ENCODE measurements at places on chromosomes 3 and 15.

DNA sequence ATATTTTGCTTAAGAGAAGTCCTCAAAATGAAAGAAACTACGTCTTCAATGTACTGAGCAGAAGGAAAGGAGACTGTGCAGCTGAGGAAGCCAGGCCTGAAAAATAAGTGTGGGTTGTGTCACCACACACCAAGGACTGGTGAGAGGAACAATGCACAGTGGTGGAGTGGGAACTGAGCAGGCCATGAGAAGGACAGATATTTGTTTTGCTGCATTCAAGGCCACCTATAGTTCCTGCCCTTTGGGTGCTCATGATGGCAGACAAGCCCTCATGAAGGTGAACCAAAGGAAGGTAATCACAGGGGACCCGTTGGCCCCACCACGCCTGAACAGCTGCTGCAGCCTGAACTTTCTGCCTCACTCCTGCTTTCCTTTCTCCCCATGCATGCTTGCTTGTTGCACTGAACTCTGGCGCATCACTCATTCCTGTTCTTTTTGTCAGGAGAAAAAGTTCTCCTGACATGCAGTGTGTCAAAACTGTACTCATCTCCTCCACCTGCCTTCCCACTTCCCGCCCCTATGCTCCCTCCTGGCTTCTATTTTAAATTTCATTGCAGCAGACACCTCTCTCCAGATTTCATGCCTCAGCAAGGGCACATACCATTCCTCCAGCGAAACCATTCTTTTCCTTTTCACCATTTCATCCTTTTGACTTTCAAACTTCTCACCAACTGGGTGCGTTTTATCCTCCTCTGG lies 2.2 kb upstream of the RNF7 start:
- no peak for DNase-seq

GRCh38 chr3:126406389-126407296 lies 11.9 kb downstream of the CFAP100 start:
- DNase-seq: no peak

- no peak for DNase-seq
These were observed 73.4 kb downstream of the GTPBP8 start for GRCh38 chr3:113064183-113064582.

- DNase-seq: no peak
These were observed 2.5 kb downstream of the PFN2 start for GRCh38 chr3:149968216-149968615.

GRCh38 chr3:172245241-172245640 lies 203.0 kb downstream of the GHSR start:
- DNase-seq: no peak

GRCh38 chr15:32657198-32657883 lies 15.8 kb downstream of the SCG5 start:
- DNase-seq: no peak

- DNase-seq: no peak
These were observed 71.4 kb upstream of the PLSCR4 start for GRCh38 chr3:146322216-146322817.

- DNase-seq: no peak
These were observed 979.0 kb downstream of the ROBO1 start for GRCh38 chr3:78788839-78789238.

DNA sequence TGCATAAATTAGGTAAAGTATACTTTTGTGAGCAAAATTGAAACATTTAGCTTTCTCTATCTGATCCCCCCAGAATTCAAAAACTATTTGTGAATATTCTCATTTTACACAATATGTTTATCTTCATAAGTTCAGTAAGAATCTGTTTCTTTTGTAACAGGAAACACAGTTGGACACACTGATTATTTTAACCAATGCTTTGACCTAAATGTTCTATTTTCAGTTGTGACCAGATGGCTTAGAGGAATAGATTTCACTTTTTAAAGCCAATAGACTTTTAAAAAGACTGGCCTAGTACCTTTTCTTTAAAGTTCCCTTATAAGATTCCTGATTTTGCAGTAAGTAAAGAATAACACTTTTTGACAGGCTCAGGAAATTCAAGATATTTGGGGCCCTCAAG lies 74.0 kb upstream of the STRIT1 start:
- DNase-seq: no peak

GRCh38 chr3:119628816-119629445 lies 31.2 kb downstream of the PLA1A start:
- DNase-seq: no peak

- DNase-seq: no peak
These were observed 118.2 kb downstream of the ECT2 start for GRCh38 chr3:172868582-172869200.

DNA sequence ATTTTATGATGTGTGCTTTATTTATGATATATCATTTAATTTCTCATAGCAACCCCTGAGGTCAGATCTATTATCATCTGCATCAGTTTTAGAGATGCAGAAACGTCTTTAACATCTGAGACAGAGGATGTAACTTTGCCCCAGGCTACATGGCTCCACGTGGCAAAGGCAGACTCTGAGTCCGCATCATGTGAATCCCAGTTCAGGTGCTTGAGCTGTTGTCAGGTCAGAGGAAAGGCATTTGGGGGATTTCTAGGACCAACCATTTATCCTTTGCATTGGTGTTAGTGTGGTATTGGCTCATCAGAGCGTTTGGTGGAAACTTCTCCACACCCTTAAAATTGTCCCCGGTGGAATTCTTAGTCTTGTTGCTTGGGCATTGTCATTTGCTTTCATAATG lies 10.8 kb downstream of the CACNA2D3 start:
- DNase-seq: no peak

DNA sequence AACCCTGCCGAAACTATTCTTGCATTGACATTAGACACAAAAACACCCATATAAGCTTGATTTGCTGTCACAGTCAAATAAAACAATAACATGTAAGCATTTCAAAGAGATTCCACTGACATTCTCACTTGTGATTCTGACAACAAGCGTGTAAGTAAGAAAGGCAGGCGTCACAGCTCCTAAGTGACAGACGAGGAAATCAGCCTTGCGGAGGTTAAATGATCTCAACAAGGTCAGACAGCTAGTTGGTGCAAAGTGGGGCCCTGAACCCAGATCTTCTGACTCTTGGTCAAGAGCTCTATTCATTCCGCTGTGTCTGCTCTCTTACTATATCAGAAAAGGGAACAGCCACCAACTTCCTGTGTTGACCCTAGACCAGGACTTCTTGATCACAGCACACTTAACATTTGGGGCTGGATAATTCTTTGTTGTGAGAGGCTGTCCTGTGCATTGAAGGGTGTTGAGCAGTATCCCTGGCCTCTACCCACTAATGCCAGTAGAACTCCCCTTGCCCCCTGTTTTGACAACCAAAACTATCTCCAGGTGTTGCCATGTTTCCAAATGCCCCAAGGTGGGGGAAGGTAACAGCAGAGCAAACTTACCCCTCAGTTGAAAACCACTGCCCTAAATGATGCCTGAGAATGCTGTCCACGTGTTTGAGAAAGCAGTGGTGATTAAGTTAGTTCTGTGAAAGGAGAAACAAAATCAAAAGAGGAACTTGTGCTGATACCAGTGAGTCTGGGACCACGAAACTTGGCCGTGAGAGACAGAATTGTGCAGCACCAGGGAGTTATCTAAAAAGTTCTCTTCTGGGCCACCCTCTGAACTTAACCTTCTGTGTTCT lies 86.1 kb downstream of the LIPC start:
- DNase-seq: no peak

DNA sequence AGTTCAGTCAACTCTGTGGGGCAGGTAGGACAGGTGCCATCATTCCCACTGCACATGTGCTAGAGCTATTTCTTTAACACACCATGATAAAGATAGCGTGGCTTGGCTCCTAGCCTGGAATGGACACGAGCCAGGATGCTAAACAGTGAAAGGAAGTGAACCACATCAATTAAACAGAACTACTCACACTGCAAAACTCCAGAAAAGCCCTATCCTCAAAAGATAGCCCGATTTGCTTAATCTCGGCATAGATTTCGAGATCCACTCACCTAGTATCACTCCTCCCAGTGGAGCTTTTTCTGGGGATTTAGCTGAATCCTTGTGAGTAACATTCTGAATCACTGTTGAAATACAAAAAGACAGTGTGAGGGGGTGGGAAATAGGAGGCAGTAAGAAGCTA lies 118.0 kb downstream of the ABI3BP start:
- DNase-seq: no peak

- DNase-seq: no peak
These were observed 28.4 kb upstream of the PIK3CB start for GRCh38 chr3:138862924-138863775.

- DNase-seq: no peak
These were observed 23.3 kb downstream of the STAG1 start for GRCh38 chr3:136728918-136729317.

GRCh38 chr15:55613727-55614126 lies 25.6 kb upstream of the PYGO1 start:
- DNase-seq: no peak

- no peak for DNase-seq
These were observed 29.2 kb upstream of the CNTN3 start for GRCh38 chr3:74643636-74644035.

GRCh38 chr3:178393146-178393545 lies 143.1 kb upstream of the KCNMB2 start:
- DNase-seq: no peak

- no peak for DNase-seq
These were observed 9.5 kb upstream of the CCDC66 start for GRCh38 chr3:56547486-56547885.

GRCh38 chr15:90013503-90013937 lies 12.4 kb downstream of the ZNF710 start:
- DNase-seq: no peak

DNA sequence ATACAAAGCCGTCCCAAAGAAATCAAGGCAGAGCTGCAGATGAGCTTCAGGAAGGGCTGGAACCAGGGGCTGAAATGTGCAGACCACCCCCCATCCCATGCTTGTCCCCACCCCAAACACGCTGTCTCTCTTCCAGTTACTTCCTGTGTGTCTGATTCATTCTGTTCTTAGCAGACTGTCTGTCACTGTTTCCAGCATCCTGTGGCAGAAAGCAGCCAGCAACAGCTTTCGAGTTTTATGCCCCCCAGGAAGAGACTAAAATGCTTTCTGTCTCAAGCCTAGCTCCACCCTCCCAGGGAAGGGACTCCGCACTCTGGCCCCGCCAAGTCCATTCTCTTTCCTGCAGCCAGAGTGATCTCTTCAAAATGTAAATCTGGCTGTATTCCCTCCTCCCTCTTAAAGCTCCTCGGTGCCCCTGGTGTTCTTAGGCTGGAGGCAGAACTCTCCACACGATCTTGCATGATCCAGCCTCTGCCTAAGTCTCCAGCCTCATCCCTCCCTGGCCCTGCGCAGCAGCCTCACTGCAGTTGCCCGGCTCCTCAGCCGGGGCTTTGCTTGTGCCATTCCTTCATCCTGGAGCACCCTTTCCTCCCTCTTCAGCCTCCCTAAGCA lies 41.5 kb downstream of the HRH1 start:
- no peak for DNase-seq

GRCh38 chr3:182797876-182798275 lies 4.6 kb downstream of the ATP11B start:
- no peak for DNase-seq

- no peak for DNase-seq
These were observed 207.2 kb upstream of the GBE1 start for GRCh38 chr3:81968658-81969057.

- DNase-seq: no peak
These were observed 822 bp downstream of the ZNF385D start for GRCh38 chr3:21750080-21750696.

DNA sequence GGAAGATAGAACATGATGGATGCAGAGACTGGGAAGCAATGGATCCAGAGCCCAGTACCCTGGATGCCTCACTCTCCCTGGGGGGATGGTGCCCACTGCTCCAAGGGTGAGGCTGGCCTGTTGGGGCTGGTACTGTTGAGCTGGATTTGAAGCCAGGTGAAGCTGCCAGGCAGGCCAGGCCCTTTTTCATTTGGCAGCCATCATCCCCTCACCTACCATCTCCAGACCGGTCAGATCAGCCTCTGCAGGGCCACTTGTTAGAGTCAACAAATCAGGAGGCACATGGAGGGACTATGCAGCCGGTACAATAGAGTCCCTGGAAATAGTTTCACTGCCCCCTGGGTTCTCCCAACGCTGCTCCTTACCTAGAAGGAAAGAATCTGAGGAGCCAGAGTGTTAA lies 5.9 kb downstream of the MAPKAPK3 start:
- no peak for DNase-seq

GRCh38 chr3:106814231-106814630 lies 563.0 kb upstream of the CCDC54 start:
- no peak for DNase-seq

DNA sequence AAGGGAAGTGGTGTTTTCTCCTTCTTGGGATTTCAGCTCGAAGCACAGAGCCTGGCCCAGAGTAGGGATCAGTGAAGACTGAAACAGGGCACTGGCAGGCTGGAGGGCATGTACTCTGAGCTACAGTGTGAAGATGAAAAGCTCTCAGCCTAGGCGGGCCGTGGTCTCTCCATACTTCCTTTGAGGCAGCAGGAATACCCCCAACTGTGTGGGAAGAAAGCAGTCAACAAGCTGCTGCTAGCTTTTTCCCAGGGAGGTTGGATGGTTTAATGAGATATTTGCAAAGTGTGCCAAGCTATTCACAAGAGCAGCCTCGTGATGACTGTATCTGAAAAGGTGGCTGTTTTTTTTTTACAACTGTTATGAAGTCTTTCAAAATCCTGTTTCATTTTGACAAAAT lies 47.2 kb downstream of the NMNAT3 start:
- DNase-seq: no peak

DNA sequence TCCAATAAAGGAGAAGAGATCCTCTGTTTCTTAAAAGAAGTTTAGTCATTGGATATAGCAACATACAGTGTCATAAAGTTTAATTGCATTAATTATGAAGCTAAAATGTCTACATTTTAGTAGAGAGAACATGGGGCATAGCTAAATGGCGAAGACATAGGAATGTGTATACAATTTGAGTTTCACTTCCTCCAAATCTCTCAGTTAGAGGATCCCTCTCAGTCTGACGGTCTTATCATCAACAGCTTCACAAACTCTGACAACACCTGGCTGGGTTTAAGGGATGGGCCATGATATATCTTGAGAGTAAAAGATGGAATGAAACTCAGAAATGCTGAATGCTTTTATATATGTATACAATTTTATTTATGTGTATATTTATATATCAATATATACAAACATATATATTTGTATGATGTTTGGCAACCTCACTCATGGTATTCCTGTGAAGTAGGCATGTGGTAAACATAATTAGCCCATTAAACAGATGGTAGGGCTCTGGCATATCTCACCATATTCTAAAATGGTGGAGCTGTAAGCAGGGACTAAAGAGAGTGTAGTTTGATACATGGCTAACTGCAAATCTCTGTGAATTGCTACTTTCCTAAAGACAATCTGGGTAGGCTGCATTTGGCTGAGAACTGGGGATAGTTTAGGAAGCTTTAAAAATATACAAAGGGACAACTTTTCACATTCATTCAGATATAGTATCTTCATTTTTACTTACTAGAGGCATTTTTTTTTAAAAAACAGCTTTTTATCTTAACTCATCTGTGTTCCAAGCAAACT lies 111.6 kb downstream of the TIGIT start:
- DNase-seq: no peak

- no peak for DNase-seq
These were observed 18.4 kb upstream of the ZBTB47 start for GRCh38 chr3:42635111-42635510.

DNA sequence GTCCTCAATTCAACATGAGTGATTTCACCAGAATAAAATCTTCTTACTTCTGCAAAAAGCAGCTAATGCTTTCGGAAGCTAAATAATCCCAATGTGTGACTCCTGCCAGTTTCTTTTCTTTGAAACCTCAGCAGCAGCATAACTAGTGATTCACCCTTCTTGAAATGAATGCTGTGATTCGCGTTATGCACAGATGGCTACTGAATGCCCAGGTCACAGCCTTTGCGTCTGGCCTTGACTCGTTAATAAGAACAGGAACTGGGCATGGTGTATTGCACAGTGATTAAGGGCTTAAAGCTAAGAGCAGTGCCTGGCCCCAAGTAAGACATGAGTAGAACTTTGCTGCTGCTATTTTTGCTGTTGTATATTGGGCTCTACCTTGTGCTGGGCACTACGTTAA lies 19.0 kb downstream of the CGNL1 start:
- no peak for DNase-seq

Data from stimulated activated CD4-positive, alpha-beta T cell treated with anti-CD3 and anti-CD28 coated beads, Interleukin-4, amount 100 ng/mL, for 24 hours (primary cell).